Cardiac septum (tissue), 1 donor: ENCODE measurements at places on chromosomes 6 and 20.

DNA sequence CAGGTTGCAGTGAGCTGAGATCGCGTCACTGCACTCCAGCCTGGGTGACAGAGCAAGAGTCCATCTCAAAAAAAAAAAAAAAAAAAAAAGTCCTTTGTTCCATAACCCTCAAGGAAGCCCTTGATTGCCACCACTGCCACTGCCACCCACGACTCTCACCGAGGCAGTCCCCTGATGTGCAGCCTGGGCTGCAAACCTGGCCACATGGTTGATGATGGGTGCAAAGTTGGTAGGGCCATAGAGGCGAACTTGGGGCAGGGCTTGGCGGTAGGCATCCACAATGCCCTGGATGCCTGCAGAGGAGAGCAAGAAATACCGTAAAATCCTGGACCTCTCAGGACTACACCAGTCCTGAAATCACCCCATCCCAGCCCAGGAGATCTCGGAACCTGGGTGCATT lies 11.5 kb downstream of the SPAG4 start:
- no peak for DNase-seq

DNA sequence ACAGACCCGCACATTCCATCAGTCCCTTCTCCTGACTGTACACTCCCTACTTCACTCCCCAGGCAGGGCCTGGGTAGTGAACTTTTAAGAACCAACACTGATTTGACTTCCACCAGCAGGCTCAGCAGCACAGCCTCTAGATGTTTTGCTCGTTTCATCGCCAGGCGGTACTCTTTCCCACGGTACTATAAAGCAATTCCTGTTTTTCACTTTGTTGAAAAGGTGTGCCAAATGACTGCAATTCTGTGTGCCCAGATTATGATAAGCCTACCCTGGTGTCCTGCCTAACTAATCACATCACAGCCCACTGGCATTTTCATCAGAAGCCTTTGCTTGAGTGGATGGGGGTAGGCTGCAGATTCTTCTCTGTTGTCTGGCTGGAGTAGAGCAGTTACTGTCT lies 12.9 kb upstream of the WTAP start:
- no peak for DNase-seq

- no peak for DNase-seq
These were observed 198.6 kb upstream of the THBS2 start for GRCh38 chr6:169452117-169452868.

DNA sequence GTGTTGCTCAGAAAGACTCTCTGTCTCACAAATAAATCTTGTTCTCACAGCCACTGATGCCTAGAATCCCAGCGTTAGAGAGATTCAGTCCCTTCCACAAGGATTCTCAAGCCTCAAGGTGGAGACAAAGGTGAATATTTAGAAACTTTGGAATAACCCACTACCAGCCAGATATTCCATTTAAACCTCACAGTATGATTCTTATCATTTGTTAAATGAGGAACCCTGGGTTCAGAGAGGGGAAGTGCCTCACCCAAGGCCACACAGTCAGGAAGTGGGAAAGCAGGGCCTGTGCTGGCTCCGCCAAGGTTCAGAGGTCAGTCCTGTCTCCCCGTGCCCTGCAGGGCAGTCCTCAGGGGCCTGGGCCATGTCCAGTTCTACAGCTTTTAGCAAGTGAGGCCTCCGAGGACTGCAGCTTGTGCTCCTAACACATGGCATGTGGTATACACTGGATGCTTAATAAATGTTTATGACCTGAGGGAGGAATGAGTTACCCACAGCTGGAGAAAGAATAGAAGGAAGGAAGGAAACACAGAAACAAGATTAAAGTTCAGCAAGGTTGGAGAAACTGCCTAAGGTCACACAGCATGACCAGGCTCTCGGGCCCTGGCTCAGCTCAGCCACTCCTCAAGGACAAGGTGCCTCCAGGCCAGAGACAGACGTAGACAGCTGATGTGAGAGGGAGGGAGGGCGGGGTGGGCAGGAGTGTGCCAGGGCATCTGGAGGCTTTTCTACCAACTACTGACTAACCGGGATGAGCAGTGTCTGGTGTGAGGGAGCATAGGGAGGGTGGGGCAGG lies 3.9 kb upstream of the TGM2 start:
- DNase-seq, result peak; percentile 86

DNA sequence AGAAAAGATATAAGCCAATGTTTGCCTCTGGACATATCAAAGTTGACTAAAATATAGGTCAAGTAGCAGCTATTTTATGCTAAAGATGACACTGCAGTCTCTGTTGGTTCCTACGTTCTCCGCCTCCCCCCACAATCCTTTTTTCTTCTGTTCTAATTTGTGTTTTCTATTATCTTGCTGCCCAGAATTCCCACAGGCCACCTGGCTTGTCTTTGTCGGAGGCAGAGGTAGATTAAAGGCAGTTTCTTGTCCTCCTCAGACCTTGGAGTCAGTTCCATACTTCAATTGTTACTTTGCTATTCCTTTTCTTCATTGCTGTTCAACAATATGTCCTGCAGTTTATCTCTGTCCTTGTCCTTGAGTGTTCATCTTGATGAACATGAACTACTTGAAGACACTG lies 3.6 kb upstream of the ELOVL5 start:
- DNase-seq, result no peak

- DNase-seq, result no peak
These were observed 799.5 kb downstream of the QKI start for GRCh38 chr6:164214066-164214465.

GRCh38 chr6:102907181-102907580 lies 1513.7 kb downstream of the GRIK2 start:
- no peak for DNase-seq

GRCh38 chr20:50249447-50250388 lies 59.1 kb downstream of the CEBPB start:
- no peak for DNase-seq

GRCh38 chr6:26286168-26286877 lies 78.7 kb upstream of the BTN3A2 start:
- DNase-seq, result no peak

DNA sequence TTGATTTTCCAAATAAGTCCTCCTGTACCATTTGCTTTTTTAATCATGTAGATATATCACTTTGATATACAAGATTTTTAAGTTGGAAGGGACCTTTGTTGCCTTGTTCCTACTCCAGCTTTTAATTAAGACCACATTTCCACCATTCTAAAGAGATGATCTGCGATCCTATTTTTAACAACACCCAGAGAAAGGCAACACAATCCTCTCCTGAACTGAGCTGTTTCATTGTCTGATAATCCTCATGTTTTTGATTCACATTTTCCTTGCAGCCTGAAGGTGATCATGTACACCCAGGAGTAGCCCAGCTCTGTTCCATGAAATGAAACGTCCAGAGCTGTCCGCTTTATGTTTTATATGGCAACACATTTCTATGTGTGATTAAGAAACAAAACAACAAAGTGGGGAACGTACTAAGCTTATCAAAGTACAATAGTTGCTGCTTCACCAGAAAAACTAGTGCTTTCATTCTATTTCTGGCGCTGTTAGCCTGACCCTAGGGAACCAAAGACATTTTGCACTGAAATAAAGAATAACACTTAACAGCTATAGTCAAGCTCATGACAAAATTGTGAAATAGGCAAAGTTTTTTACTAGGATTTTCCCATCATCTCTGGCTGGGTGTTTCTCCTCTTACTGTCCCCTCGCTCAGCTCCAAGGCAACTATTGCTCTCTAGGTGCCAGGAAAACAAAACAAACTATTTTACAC lies 22.6 kb upstream of the TRAF3IP2 start:
- DNase-seq, result no peak

- DNase-seq, result no peak
These were observed 180.5 kb downstream of the OGFRL1 start for GRCh38 chr6:71468841-71469700.

GRCh38 chr6:105967917-105968602 lies 118.1 kb upstream of the PRDM1 start:
- no peak for DNase-seq

DNA sequence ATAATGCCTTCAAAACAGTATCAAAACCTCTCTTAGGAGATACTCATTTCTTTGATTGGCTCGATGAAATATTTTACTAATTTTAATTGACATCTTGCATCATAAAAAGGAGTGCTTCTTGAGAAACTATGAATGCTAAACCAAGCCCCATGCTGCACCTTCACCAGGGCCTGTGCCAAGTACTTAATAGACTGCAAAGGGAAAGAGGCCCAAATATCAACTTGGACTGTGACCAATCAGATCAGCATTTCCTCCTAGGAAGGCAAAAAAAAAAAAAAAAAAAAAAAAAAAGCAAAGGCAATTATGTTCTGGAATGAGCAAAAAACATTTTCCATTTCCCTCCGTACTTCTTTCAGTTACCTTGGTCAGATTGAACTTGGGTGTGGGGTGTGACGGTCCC lies 253.0 kb upstream of the SOX4 start:
- DNase-seq, result no peak

- DNase-seq, result no peak
These were observed 9.2 kb upstream of the C6orf141 start for GRCh38 chr6:49541210-49541724.

GRCh38 chr6:90097356-90097755 lies 199.3 kb downstream of the BACH2 start:
- no peak for DNase-seq

- peak; percentile 47 for DNase-seq
These were observed 102.9 kb downstream of the CDH4 start for GRCh38 chr20:61354901-61355495.

DNA sequence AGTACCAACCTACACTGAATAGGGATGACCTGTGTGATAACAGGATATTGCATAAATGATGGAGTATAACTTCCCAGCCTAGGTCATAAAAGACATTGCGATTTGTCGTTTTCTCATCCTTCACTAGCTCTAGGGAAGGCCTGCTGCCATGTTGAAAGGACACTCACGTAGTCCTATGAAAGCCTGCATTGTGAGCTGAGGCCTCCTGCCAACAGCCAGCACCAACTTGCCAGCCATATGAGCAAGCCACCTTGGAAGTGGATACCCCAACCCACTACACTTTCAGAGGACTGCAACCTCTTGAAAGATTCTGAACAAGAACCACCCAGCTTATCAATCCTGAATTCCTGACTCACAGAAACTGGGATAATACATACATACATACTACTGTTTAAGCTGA lies 3.5 kb upstream of the PANK2 start:
- DNase-seq, result no peak

GRCh38 chr20:57476641-57477461 lies 48.1 kb downstream of the CTCFL start:
- DNase-seq, result peak; percentile 71

DNA sequence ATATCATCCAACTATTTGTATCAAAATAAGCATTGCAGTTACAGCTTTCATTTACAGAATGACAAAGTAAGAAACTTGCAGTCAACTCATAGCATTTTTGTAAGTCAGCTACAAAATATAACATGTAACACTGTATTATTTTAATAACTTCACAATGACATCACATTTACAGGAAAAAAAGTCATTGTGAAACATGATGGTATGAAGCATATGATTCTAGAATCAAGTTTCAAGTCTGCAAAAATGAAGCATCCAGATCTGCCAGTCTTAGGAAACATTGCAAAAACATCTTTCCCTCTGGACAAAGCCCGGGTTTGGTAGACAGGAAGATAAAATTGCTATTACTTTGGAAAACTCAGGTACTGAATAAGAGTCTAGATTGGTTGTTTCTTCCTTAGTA lies 263.9 kb upstream of the NT5E start:
- no peak for DNase-seq

GRCh38 chr20:56420940-56421688 lies 9.1 kb downstream of the CASS4 start:
- peak; percentile 12 for DNase-seq

DNA sequence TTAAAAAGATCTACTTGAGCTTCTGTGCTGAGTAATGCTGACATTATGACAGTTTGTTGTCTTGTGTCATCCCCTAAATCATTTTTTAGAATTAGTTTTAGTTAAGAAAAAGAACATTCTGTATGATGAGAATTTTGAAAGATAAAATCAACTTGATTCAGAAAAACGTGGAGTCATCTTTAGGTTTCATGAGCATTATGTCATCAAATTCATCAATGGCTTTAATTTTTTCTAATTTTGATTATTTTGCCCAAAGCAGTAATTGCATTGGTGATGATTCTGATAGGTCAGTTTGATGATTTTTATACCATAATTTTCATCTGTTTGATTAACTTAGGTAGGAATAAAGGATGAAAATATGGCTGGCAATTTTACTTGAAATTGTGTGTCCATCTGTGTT lies 26.6 kb upstream of the ADGRF4 start:
- no peak for DNase-seq

DNA sequence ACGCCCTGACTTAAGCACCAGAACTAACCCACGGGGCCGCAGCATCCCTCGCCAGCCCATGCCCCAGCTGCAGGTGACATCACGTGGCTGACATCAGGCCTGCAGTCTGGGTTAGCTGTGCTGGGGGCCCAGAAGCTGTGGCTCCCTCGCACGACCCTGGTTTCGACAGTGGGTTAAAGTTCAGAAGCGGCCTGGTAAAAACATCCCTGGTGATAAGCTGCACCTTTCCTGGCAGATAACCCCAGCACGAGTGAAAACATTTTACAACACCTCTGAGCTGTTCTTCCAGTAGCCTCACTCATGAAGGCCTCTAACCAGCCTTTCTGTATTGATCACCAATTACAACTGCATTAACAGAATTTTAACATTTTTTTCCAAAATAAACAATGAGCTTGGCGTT lies 136.4 kb upstream of the RREB1 start:
- DNase-seq, result no peak

- no peak for DNase-seq
These were observed 550 bp downstream of the PLAGL2 start for GRCh38 chr20:32206760-32207625.

DNA sequence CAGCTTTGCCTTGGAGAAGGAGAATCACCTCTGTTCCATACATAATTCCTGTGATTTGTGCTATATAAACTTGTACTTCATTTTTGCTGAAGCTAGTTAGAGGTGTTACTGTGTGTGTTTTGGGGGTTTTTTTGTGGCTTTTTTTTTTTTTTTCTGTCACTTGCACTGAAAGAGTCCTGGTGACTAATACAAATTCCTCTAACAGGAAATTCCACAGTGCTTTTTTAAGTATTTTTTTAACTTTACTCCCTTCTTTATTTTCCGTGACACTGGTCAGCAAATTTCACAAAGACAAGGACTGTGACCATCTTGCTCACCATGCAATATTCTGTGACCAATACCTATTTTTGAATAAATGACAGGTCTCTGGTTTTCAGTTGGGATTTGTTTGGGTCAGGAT lies 110.5 kb downstream of the ISM1 start:
- DNase-seq, result no peak

DNA sequence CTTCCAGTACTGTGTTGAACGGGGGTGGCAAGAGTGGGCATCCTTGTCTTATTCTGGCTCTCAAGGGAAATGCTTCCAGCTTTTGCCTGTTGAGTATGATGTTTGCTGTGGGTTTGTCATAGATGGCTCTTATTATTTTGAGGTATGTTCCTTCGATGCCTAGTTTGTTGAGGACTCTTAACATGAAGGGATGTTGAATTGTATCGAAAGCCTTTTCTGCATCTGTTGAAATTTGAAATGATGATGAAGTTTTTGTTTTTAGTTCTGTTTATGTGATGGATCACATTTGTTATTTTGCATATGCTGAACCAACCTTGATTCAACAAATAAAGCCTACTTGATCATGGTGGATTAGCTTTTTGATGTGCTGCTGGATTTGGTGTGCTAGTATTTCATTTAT lies 48.0 kb downstream of the RPRD1B start:
- DNase-seq, result no peak

- no peak for DNase-seq
These were observed 50.2 kb upstream of the IFNGR1 start for GRCh38 chr6:137269347-137269746.

- no peak for DNase-seq
These were observed 88.1 kb downstream of the MAP3K4 start for GRCh38 chr6:161079566-161080262.
